ENCODE measurements at places on chromosomes 1 and 21.

DNA sequence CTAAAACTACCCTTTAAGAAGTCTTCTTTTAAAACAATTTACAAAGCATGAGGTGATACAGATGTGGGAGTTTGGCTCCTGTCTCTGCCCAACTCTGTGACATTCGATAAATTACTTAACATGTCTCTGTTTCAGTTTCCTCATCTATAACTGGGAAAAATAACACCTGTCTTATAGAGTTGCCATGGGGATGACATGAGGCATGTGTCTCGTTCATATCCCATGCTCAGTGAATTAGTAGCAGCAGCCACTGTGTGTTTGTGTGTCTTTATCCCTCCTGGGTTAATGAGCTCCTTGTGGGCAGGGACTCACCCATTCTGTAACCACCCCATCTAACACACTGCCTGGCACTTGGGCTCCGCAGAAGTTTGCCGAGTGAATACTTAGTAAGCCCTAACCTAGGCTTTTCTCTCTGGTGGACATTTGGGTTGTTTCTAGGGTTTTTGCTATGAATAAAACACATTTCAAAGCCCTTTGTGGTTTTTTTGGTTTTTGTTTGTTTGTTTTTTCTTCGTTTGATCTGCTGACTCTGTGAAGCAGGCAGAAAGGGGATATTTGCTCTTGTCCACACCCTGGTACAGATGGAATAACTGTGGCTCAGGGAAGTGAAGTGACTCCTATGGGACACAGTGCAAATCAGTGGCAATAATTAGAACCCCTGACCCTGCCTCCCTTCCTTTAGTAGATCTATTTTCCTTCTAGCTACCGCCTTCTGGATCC, 797 bp upstream of the KCNJ9 start:
- DNase-seq = peak; percentile 32

DNA sequence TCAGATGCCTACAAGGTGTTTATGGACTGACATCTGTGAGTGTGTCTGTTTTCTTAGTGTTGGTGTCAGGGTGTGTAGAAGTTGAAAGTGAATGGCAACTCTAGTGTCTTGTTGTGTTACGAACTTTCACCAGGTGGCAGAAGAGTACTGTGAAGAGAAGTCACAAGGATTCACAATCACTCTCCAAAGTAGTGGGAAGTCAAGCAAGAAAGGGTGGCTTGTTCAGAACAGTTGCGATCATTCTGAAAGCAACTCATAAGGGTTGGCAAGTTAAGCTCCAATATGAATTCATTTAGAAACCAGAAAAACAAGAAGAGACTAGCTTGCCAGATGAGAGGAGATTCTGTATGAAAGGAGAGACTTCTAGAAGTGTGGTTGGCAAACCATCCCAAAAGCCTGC, 86.1 kb downstream of the FASLG start:
- DNase-seq = peak; percentile 41

- no peak for DNase-seq
These were observed 18.2 kb downstream of the SMAP2 start for GRCh38 chr1:40391688-40392145.

DNA sequence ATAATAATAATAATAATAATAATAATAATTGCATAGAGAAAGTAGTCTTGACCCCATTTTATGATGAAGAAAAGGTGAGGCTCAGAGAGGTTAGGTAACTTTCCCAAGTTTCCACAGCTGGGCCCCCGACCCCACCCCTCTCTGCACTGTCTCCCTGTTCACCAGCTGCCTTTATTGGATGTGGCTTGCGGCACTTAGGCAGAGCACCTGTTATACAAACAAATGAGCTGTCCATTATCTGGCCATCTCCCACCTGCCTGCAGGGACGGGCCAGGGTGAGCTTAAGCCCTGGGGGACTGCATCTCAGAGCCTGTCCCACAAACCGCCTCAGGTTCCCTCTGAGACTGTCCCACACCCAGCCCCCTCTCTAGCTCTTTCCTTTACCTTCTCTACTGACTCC, 10.1 kb upstream of the EFNA1 start:
- DNase-seq = no peak

DNA sequence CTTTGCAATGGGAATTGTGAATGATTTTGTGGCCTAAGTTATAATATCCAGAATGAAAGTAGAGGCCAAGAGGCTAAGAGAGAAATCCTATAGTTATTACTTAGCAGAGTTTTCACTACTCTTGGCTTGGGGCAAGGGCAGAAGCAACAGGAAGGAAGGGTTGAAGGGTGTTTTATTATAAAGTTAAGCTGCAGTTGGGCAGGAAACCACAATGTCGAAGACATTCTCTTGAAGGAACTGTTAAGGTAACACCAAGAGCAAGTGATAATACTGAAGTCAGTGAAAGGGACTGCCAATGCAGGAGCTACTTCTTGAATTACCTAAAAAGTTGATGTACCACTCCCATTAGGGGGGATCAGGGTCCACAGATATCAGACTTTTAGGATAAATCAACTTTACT, 8.3 kb downstream of the XCL2 start:
- no peak for DNase-seq
